ENCODE measurements at places on chromosomes 4 and X. TPM values are rescaled to one million over a fixed set of nuclear protein-coding genes. Genes with fewer than 3 reads are reported as not detected.

Gene RTL3
- not detected for polyA plus RNA-seq

Gene TRIM61
- 5.1 TPM for polyA plus RNA-seq

Gene CENPVL1
- polyA plus RNA-seq = not detected

Gene PABPC1L2B
- polyA plus RNA-seq = not detected

Gene PIR
- 9.6 TPM for polyA plus RNA-seq

Gene SLC4A4
- polyA plus RNA-seq = 28.9 TPM

Gene PCYT1B
- polyA plus RNA-seq = 5.3 TPM

Gene MND1
- polyA plus RNA-seq = 16.4 TPM

Gene CASK
- polyA plus RNA-seq = 53.2 TPM

Gene SSX4
- polyA plus RNA-seq = not detected

Gene PDHA2
- polyA plus RNA-seq = not detected

Gene RS1
- 0.21 TPM for polyA plus RNA-seq

Gene GABRG1
- polyA plus RNA-seq = 0.62 TPM

Gene PASD1
- polyA plus RNA-seq = 0.06 TPM

Gene CT45A3
- polyA plus RNA-seq = 16.7 TPM
